ENCODE measurements at places on chromosomes 3 and 15. TPM values are rescaled to one million over a fixed set of nuclear protein-coding genes. Genes with fewer than 3 reads are reported as not detected.
A peak's percentile ranks its signal among the peaks of the same experiment; 100 is the strongest.

- H3K27me3 ChIP-seq, result no peaks in the 10 kb centered on the region
- no peak for DNase-seq
- no peak overlapping the region for H3K27ac ChIP-seq
- peaks cover 10% of the 10 kb centered on the region for H3K4me1 ChIP-seq
- no peaks in the 10 kb centered on the region for H3K36me3 ChIP-seq
Observed at GRCh38 chr3:63877737-63878393, 14.2 kb downstream of the ATXN7 start.

- peaks cover 34% of the 10 kb centered on the region for H3K36me3 ChIP-seq
- H3K4me3 ChIP-seq, result no peak overlapping the region
- H3K4me1 ChIP-seq, result no peaks in the 10 kb centered on the region
- no peaks in the 10 kb centered on the region for H3K27me3 ChIP-seq
Observed at GRCh38 chr15:49024840-49025239, 21.4 kb downstream of the SECISBP2L start.

- no peak overlapping the region for H3K27ac ChIP-seq
- H3K27me3 ChIP-seq, result no peaks in the 10 kb centered on the region
- H3K4me1 ChIP-seq, result no peaks in the 10 kb centered on the region
- no peaks in the 10 kb centered on the region for H3K36me3 ChIP-seq
- no peak for DNase-seq
Observed at GRCh38 chr15:62492900-62493299, 327.8 kb upstream of the C2CD4B start.

DNA sequence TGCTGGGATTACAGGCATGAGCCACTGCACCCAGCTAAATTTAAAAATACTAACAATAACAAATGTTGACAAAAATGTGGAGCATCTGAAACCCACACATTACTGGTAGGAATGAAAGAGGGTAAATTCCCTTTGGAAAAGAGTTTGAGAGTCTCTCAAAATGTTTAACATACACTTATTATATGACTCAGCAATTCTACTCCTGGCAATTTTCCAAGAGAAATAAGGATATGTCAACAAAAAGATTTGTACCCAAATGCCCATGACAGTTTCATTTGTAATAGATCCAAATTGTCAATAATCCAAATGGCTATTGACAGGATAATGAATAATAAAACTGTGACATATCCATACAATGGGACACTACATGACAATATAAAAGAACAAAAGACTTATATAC, 9.0 kb downstream of the HCLS1 start:
- H3K4me1 ChIP-seq, result peaks cover 14% of the 10 kb centered on the region
- H3K36me3 ChIP-seq, result peaks cover 68% of the 10 kb centered on the region
- DNase-seq, result no peak
- no peaks in the 10 kb centered on the region for H3K27me3 ChIP-seq

DNA sequence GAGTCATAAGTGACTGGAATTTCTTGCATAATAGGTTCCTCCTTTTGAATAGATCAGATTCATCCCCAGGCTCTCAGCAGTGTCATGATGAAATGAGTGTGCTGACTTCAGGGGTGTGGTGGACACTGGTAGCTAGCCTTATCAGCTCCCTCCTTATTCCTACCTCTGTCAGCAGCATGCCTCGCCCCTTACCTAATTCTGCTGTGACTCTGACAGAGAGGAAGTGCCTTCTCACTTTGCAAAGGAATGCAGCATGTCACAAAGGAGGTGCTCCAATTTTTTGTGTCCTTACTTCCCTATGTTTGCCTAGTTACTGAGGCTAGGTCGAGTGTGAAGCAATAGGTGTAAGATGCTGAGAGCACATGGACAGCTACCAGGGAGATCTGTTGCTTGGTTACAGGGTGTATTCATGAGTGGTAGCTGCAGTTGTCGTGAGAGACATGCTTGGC, 90.6 kb downstream of the TNFAIP8L3 start:
- no peak overlapping the region for H3K27ac ChIP-seq
- no peaks in the 10 kb centered on the region for H3K27me3 ChIP-seq
- H3K36me3 ChIP-seq, result peaks cover 18% of the 10 kb centered on the region
- DNase-seq, result no peak
- no peaks in the 10 kb centered on the region for H3K4me1 ChIP-seq
- no peak overlapping the region for H3K4me3 ChIP-seq

The NANOGP8 gene
- total RNA-seq, result not detected

- H3K4me1 ChIP-seq, result no peaks in the 10 kb centered on the region
- no peak for DNase-seq
- H3K27ac ChIP-seq, result no peak overlapping the region
- no peaks in the 10 kb centered on the region for H3K27me3 ChIP-seq
- peaks cover 2% of the 10 kb centered on the region for H3K36me3 ChIP-seq
Observed at GRCh38 chr15:80957976-80958375, 31.6 kb downstream of the MESD start.

DNA sequence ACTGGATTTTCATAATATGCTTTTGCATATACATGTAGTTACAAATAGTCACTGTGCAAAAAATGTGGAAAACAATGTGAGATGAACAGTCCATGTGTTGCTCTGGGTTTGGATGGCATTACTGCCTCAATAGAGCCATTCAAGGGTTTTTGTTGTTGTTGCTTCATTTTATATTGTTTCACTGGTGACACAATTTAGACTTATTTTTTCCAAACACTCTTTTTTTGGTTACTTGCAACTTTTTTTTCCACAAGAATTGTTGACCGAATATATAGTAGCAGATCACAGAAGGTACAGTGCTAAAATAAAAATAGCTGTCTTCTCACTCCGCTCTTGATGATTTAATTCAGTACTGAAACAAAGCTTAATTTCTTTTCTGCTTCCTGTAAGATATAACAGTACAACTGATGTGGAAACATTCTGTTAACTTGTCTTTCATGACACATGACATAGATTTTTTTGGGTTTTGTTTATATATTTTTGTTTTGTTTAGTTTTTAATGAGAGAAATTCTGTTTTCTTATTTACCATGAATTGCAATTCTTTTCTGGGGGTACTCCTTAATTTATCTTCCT, 618.6 kb downstream of the NAALADL2 start:
- no peak overlapping the region for H3K4me3 ChIP-seq
- H3K27ac ChIP-seq, result no peak overlapping the region
- H3K4me1 ChIP-seq, result no peaks in the 10 kb centered on the region
- H3K36me3 ChIP-seq, result no peaks in the 10 kb centered on the region
- no peaks in the 10 kb centered on the region for H3K27me3 ChIP-seq

DNA sequence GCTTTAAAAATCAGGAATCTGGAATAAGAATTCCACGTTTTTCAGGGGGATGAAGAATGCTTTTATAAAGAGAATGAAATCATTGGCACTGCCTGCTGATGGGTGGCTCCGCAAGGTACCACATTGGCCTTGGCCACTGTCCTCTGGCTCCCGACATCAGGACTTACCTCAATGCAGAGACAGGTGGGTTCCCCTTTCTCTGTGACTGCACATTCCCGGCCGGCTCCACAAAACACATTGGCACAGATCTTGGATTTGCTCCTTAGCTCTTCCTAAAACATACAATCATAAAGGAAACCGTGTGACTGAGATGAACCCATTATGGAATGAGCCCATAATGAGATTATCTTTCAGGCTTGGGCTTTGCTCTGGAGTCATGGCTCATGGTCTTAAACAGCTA, 35.0 kb downstream of the FSTL1 start:
- no peak overlapping the region for H3K27ac ChIP-seq
- no peaks in the 10 kb centered on the region for H3K27me3 ChIP-seq
- no peak for DNase-seq
- peaks cover 8% of the 10 kb centered on the region for H3K4me1 ChIP-seq
- no peaks in the 10 kb centered on the region for H3K36me3 ChIP-seq

The HTR3E gene
- total RNA-seq, result not detected

GRCh38 chr3:27813255-27813654, 91.1 kb upstream of the EOMES start:
- H3K36me3 ChIP-seq, result no peaks in the 10 kb centered on the region
- no peak overlapping the region for H3K4me3 ChIP-seq
- no peaks in the 10 kb centered on the region for H3K27me3 ChIP-seq

GRCh38 chr3:27511724-27512422, 27.7 kb upstream of the SLC4A7 start:
- H3K27ac ChIP-seq, result no peak overlapping the region
- H3K27me3 ChIP-seq, result no peaks in the 10 kb centered on the region
- no peaks in the 10 kb centered on the region for H3K36me3 ChIP-seq

DNA sequence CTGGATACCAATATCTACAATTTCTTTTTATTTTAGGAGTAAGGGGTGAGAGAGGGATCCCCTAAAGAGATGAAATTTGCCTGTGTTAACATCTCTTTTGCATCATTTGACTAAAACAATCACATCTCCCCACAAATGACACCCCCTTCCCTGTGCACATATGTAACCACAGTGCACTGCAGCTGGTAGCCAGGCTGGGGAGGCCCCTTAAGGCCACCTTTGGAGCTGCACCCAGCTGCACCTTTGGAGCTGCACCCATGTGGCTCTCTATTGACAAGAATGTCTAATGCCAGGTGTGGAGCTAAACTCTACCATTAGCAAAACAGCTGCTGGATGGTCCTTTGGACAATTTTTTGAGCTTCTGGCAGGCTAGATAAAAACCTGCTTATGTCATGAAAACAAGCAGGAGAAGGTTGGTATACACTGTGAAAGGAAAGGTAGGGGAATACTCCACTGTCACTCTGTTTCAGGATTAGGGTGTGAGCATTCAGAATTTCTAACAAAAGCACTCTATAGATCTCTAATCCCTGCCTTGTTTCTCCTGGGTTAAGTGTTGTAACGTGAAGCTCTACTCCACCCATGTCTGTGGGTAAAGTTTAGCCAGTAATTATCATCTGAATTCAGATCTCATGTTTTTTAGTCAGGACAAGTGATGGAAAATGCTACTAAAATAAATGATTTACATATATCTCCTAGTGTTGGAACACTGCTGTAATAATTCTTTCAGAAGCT, 52.1 kb downstream of the TFG start:
- peak; percentile 23 for DNase-seq
- H3K27ac ChIP-seq, result no peak overlapping the region
- H3K27me3 ChIP-seq, result no peaks in the 10 kb centered on the region
- no peak overlapping the region for H3K4me3 ChIP-seq
- H3K36me3 ChIP-seq, result no peaks in the 10 kb centered on the region

DNA sequence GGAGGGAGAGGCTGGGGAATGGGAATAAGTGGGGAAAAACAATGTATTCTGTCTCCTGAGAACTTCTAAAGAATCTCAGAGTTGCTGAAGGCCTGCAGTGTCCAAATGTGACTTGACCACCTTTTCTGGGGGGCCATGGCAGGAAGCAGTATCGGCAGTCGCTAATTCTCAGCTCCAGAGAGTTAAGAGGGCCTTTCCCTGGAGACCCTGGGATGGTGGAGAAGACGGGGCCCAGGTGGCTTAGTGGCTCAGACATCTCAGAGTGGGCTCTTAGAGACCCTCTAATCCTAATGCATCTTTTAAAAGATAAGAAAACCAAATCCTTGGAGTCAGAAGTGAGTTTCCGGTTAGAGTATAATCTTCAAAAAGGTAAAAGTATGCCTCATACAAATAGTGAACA, 15.1 kb downstream of the RTP4 start:
- H3K36me3 ChIP-seq, result no peaks in the 10 kb centered on the region
- no peak overlapping the region for H3K4me3 ChIP-seq
- H3K27me3 ChIP-seq, result no peaks in the 10 kb centered on the region
- H3K4me1 ChIP-seq, result no peaks in the 10 kb centered on the region
- H3K27ac ChIP-seq, result no peak overlapping the region

The NTRK3 gene
- total RNA-seq, result not detected

DNA sequence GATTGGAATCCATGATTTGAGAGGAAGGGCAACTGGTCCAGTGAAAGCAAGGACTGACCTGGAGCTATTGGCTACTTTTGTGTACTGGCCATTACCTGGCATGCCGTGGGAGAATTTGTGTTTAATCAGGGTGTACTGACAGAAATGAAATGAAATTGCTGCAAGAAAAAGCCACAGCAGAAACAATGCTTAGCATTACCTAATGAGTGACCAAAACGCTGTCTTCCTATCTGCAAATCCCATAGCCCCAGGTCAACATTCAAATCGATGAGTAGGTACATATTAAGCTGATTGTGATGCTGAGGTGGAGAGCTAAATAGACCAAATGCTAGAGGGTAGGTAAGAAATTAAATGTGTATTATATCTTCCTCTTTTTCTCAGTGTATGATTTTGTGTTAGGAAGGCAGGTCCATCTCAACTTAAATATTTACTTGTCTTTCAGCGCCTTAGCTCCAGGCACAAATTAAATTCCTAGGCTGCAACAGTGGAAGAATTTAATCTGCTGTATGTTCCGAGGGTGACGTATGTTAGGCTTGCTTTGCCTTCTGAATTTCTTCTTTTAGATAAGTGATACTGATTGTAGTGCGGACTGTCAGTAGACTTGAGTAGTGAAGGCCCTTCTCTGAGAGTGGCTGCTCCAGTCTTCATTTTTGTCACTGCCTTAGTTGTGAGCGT, 331.1 kb downstream of the SV2B start:
- no peak overlapping the region for H3K4me3 ChIP-seq
- H3K27me3 ChIP-seq, result no peaks in the 10 kb centered on the region
- peaks cover 10% of the 10 kb centered on the region for H3K4me1 ChIP-seq
- no peaks in the 10 kb centered on the region for H3K36me3 ChIP-seq

The SLC30A4 gene
- 9.2 TPM for total RNA-seq

GRCh38 chr15:39246523-39246922, 334.4 kb upstream of the THBS1 start:
- no peaks in the 10 kb centered on the region for H3K36me3 ChIP-seq
- H3K4me1 ChIP-seq, result no peaks in the 10 kb centered on the region

The GASK1A gene
- not detected for total RNA-seq

DNA sequence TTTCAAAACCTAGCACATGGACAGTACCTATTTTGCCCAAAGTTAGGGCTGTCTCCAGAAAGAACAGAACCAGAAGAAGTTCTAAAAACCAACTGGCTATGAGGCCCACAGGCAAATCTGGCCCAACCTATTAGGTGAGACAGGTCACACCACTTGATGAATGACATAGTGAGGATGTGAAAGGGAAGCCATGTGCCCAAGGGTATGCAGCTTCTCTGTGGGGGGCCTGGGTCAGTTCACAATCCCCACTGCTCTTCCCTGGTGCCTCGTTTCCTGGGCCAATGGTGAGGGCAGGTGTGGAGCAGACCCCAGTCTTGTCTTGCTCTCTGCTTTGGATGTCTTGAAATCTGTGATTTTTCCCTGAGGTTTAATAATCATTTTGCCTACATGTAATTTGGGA, 8.9 kb downstream of the INSYN1 start:
- H3K4me1 ChIP-seq, result no peaks in the 10 kb centered on the region
- H3K36me3 ChIP-seq, result no peaks in the 10 kb centered on the region
- DNase-seq, result no peak
- H3K27ac ChIP-seq, result no peak overlapping the region
- no peak overlapping the region for H3K4me3 ChIP-seq

The TNNC1 gene
- total RNA-seq, result not detected

- peaks cover 4% of the 10 kb centered on the region for H3K27me3 ChIP-seq
- no peaks in the 10 kb centered on the region for H3K36me3 ChIP-seq
- H3K4me3 ChIP-seq, result no peak overlapping the region
- DNase-seq, result no peak
- no peaks in the 10 kb centered on the region for H3K4me1 ChIP-seq
Observed at GRCh38 chr3:126279853-126280252, 77.4 kb downstream of the KLF15 start.

DNA sequence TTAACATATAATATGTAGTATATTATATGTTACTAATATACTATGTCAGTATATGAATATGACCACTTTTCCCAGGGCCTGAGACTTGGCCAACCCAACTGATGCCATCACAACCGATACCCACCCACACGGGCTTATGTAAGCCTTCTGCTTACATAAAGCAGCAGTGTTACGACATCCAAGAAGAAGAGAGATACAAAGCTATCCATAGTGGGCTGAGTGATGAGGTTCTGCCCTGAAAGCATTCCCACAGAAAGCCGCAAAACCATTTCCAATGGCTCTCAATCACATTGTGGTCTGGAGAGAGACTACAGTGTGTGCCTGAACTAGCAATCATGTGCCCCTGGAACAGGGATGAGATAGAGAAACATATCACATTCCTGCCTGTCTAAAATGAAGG, 177.9 kb downstream of the PLOD2 start:
- H3K4me1 ChIP-seq, result no peaks in the 10 kb centered on the region
- no peak for DNase-seq
- no peak overlapping the region for H3K27ac ChIP-seq
- H3K36me3 ChIP-seq, result no peaks in the 10 kb centered on the region
- H3K27me3 ChIP-seq, result no peaks in the 10 kb centered on the region
